ENCODE measurements at places on chromosomes 5 and 9.

DNA sequence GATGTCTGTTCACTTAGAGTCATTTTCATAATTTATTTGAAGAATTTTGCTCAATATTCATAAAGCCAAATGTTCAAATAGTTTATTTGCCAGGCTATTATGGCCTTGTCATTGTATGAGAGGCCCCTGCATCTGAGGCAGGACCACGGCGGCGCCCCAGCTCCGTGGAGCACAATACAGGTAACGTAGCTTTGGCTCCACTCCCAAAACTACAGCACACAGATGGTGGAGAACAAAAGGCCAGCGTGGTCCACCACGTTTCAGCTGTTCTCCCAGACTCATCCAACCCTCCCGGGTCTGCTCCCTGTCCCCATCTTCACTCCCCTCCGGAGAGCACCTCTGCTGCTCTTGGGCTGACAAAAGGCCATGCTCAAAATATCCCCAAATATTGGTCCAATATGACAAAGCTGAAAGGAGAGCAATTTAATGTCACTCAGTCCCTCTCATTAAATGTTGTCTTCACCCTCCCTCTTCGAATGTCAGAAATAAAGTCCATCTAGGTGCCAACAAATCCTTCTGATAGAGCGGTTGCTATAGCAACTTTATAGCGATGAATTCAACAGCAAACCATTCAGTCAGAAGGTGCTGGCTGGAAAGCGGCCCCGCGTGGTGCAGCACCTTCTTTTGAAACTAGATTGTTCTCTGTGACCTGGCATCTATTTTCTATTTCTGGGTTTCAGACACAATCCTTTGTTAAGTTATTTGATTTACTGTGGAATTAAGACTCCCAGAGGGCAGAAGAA, 504.3 kb downstream of the ARHGEF28 start:
- H3K4me1 ChIP-seq: no peaks in the 10 kb centered on the region
- no peaks in the 10 kb centered on the region for H3K36me3 ChIP-seq
- H3K27me3 ChIP-seq: no peaks in the 10 kb centered on the region
- H3K27ac ChIP-seq: no peak overlapping the region

DNA sequence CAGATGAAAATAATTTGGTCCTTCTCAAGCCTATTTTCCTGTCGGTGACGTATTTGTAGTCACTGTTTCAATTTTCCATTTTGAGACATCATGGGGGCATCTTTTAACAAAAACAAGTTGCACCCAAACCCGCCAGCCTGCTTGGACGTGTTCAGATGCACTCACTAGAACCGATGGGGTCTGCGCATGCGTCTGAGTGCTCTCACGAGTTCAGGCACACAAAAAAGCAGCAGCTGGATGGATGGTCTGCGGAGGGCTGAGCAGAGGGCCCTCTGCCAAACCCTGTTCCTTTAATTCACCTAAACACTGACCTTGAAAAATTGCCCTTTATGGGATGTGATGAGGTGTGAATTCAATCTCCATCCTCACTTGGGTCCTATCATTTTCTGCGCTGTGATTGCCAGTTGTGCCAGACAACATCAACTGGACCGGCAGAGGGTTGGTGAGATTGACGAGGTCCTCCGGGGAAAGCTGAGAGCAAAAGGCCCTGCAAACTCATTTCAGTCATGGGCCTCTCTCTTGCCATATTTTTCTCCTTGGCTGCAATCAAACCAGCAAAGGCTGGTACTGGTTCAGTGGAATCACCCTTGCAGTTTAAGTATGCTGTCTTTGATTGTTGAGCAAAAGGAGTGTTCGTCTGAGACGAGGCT, 251.9 kb downstream of the NFIB start:
- no peak overlapping the region for H3K27ac ChIP-seq
- H3K36me3 ChIP-seq: no peaks in the 10 kb centered on the region
- DNase-seq: peak; percentile 51
- no peak overlapping the region for H3K4me3 ChIP-seq
- peaks cover 11% of the 10 kb centered on the region for H3K4me1 ChIP-seq

- no peaks in the 10 kb centered on the region for H3K36me3 ChIP-seq
- H3K27me3 ChIP-seq: no peaks in the 10 kb centered on the region
- H3K4me3 ChIP-seq: no peak overlapping the region
- no peak for DNase-seq
These were observed 45.1 kb downstream of the TGFBI start for GRCh38 chr5:136073714-136074529.

DNA sequence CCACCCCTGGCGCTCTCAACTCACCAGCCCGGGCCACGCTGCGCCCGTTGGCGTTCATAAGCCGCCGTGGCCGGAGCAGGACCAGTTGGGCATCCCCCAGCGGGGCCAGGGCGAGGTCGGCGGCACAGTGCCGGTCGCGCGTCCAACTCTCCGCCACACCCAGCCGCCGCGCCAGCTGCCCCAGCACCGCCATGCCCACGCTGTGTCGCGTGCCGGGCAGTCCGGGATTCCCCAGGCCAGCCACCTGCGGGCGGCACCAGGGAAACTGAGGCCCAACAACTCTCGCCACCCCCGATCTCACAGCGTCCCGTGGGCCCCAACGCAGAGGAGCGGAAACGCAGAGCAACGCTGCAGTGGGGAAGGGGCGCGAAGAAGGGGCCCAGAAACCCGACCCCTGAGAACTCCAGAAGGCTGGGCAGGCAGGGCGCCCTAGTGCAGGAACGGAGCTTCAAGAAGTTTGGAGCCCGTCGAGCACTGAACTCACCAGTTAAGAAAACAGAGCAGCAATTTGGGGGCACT, 453 bp downstream of the PTRH1 start:
- H3K36me3 ChIP-seq: no peaks in the 10 kb centered on the region
- peak overlapping the region; percentile 93 for H3K4me3 ChIP-seq
- peaks cover 18% of the 10 kb centered on the region for H3K4me1 ChIP-seq
- no peak overlapping the region for H3K27ac ChIP-seq
- DNase-seq: peak; percentile 36
- no peaks in the 10 kb centered on the region for H3K27me3 ChIP-seq

- H3K27ac ChIP-seq: no peak overlapping the region
- DNase-seq: no peak
- no peak overlapping the region for H3K4me3 ChIP-seq
- no peaks in the 10 kb centered on the region for H3K4me1 ChIP-seq
- no peaks in the 10 kb centered on the region for H3K36me3 ChIP-seq
These were observed 47.2 kb upstream of the DAB2 start for GRCh38 chr5:39471836-39472508.
